ENCODE measurements at places on chromosomes 6 and 20. TPM values are rescaled to one million over a fixed set of nuclear protein-coding genes. Genes with fewer than 3 reads are reported as not detected.

NKX2-2 gene
- total RNA-seq, result not detected

ARG1 gene
- not detected for total RNA-seq

ESR1 gene
- 1.3 TPM for total RNA-seq

OPN5 gene
- not detected for total RNA-seq

FAM209B gene
- total RNA-seq, result 1.7 TPM

SAMD5 gene
- total RNA-seq, result not detected

CLVS2 gene
- not detected for total RNA-seq

PTK6 gene
- 0.97 TPM for total RNA-seq

KPNA5 gene
- total RNA-seq, result 12.2 TPM

IYD gene
- total RNA-seq, result not detected

EMILIN3 gene
- not detected for total RNA-seq

MAP1LC3A gene
- total RNA-seq, result 5.2 TPM

MEP1A gene
- total RNA-seq, result not detected

TENT5A gene
- 2.4 TPM for total RNA-seq

SLC17A1 gene
- not detected for total RNA-seq

CLPSL2 gene
- total RNA-seq, result not detected
